ENCODE measurements at places on chromosomes 2 and 18.
A peak's percentile ranks its signal among the peaks of the same experiment; 100 is the strongest.

GRCh38 chr2:180905461-180905860 is 74.9 kb upstream of the UBE2E3 start:
- peak; percentile 72 for DNase-seq

GRCh38 chr2:180872255-180872654 is 108.2 kb upstream of the UBE2E3 start:
- DNase-seq = no peak

- DNase-seq = no peak
Observed at GRCh38 chr2:237968048-237968862, 1.4 kb downstream of the UBE2F start.

DNA sequence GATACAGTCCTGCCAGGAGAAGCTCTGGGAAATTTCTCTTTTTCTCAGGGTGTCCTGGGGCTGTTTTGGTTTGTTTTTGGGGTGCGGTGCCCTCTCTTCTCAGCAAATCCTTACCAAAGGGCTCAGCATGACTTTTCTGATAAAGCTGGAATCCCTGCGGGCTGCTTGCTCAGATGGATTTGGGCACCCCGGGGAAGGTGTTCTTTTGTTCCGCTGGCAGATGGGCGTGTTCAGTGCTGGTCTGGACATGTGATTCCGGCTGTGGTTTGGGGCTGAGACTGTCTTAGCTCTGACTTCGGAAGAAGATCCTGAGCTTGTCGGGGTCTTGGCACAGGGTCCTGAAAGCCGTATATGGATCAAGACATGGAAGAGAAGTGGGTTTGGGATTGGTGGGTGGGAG is 134.2 kb upstream of the SPRED2 start:
- peak; percentile 59 for DNase-seq

DNA sequence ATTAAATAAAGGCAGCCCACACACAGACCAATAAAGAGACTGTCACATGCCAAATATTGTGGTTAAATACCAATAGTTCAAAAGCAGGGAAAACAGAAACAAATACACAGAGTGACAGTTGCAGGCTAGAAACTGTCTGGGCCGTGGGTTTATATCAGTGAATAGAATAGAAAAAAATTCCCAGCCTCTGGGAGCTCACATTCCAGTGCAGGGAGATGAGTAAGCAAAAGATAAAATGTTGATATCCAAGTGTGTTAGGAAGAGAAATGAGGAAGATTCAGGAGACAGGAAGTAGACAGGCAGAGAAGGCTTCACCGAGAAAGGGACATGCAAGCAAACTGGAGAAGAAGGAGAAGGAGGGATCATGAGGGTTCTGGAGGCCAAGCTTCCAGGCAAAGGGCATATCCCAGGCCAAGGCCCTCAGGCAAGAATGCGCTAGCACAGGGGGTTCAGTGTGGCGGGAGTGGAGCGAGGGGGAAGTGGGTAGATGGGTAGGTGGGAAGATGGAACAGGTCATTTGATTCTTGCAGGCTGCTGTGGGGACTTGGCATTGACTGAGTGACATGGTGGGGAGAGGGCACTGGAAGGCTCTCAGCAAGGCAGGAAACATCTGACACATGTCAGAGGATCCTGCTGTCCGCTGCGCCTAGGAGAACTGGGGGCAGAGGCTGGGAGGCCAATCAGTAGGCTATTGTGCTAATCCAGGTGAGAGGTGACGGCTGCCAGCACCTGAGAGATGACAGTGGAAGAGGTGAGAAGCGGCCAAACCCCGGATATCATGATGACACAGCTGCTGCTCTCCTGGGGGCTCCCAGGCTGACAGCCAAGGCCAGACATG is 89.2 kb downstream of the ZBTB7C start:
- DNase-seq = peak; percentile 91

GRCh38 chr2:95010718-95011117 is 14.8 kb upstream of the MAL start:
- no peak for DNase-seq

- no peak for DNase-seq
Observed at GRCh38 chr2:158650646-158651357, 144.3 kb upstream of the DAPL1 start.

GRCh38 chr2:110871637-110872036 is 139.3 kb downstream of the ACOXL start:
- no peak for DNase-seq

DNA sequence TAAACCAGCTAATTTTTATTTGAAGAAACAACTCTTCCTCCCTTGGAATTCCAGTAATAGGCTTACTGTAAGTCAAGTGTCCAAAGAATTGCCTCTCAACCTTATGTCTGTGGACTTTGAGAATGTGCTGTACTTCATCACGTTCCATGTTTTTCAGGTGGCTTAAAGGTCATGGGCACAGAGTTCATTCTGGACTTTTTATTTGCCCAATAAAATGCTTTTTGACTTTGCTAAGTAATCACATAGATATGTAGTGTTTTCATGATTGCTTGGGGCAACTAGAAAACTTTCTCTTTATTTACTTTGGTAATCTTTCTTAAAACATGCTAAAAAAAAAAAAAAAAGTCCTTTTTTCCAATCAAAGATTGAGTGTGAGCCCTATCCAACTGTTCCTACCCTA is 10.4 kb upstream of the DNAH7 start:
- DNase-seq = no peak

- no peak for DNase-seq
Observed at GRCh38 chr18:28003451-28003850, 173.5 kb downstream of the CDH2 start.

DNA sequence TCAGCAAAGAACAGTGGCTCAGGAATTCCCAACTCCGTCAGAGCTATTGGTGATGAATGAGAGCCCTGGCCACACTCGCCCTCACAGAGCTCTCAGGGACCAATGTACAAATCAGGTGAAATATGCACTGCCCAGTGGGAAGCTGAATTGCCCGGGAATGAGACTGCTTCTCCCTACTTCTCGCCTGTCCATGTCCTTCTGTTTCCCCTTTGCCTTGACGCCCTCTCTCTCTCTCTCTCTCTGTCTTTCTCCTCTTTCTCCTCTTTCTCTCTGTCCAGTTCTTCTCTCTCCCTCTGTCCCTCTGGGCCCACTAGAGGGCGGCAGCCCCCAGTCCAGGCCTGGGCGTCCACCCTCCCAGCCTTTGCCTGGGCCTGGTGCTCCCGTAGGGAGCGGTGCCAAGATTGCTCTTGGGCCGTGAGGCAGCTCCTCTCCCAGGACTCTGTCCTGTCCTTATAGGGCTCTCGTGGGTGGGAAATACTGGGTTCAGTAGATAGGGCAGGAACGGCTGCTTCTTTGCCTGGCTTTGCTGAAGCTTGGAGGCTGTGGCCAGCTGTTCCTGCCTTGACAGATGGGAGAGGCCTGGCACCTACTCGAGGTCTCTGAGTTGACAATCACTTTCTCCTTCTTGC is 28.4 kb upstream of the PUM2 start:
- DNase-seq = peak; percentile 34

DNA sequence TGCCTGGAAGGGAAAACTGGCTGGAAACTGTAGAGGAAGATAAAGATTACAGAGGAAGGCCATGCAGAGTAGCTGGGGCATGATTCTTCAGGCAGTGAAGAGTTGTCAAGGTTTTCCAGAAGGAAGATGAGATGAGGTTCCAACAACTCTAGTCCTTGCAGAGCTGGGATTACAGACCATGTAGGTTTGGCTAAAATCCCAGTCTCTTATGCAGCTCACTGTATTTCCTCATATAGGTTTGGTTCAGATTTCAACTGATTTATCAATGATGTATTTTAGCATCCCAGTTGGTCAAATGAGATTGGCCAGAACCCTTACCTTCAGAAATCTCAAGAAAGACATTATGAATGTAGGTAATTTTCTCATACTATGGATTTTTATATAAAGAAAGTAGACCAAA is 16.4 kb downstream of the FAP start:
- no peak for DNase-seq

DNA sequence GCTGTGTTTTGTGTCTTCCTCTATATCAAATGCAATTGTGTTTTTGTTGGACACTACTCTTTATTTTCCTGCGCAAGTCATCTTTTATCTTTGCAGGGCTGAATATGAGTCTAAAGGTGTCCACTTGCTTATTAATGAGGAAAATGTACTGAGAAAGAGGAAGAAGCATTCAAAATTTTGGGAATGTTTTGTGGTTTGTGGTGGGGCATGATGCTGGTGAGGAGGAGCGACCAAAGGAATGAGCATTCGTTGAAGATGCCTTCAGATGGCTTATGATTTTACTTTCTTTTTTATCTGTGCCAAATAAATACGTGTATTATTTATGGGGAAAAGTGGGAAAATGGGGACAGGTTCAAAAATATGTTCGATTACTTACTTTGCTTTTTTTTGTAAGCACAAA is 63.9 kb upstream of the SMIM21 start:
- no peak for DNase-seq

DNA sequence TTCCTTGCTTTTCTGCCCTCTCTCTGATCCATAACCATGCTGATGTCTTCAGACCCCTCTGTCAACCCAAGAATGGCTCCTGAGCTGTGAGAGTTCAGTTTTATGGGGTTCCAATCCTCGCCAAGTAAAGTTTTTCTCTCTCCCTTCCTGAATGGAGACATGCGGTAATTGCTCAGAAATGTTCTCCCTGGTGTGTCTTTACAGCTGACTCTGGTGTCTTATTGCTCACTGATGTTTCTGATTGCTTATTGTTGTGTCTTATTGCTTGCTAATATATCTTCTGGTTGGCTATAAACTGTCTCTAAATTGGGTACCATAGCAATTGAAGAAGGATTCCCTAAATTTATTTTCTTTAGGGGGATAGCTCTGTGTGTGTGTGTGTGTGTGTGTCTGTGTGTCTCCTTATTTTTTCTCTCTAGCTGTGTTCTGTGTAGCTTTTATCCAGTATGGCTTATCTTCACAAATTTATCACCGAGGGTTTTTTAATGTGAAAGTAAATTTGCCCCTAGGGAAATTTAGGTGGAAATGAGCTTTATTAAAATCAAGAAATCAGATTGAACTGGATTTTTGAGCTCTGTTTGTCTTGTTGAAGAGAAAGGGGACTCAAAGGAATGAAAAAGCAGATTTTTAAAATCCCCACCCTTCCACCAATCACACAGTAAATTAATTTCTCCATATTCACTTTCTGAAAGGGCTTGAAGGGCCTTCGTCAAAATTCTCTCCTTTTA is 19.5 kb downstream of the MGAT5 start:
- no peak for DNase-seq

DNA sequence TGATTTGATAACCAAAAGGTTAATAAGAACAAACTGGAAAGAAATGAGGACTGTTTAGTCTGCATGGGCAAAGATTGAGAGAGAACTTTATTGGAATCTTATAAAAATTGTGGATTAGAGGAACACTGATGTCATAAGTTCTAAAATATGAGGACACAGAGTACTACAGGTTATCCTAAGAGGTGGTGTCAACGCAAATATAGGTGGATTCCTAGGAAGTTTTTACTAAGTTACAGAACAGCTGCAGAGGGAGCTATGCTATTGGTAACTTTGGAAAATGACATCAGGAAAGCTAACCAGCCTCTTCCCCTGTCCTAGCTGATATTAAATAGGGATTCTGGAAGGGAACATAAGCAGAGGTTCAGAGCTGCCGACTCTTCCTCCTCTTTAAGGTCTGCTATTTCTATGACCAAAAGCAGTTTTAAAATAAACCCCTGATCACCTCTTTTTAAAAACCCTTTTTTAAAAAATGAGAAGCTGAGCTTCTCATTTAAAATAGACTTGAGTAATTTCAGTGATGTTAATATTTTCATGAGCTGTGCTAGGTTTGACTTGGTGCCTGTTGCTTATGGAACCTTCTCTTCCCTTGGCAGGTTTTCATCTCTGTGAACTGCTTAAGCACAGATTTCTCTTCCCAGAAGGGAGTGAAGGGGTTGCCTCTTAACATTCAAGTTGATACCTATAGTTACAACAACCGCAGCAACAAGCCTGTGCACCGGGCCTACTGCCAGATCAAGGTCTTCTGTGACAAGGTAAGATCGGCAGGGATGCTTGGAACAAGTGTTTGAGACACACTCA is 34.2 kb downstream of the GRHL1 start:
- no peak for DNase-seq

DNA sequence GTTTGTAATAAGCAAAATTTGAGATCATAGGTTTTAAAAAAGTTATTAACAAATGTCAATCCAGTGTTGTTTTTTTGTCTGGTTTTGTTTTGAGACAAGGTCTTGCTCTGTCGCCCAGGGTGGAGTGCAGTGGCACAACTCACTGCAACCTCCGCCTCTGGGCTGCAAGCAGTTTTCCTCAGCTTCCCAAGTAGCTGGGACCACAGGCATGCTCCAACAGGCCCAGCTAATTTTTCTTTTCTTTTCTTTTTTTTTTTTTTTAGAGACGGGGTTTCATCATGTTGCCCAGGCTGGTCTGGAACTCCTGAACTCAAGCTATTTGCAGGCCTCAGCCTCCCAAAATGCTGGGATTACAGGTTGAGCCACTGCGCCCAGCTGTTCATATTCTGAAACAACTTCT is 31.3 kb downstream of the GALNT3 start:
- no peak for DNase-seq

- no peak for DNase-seq
Observed at GRCh38 chr2:190435031-190435670, 27.0 kb downstream of the MFSD6 start.

DNA sequence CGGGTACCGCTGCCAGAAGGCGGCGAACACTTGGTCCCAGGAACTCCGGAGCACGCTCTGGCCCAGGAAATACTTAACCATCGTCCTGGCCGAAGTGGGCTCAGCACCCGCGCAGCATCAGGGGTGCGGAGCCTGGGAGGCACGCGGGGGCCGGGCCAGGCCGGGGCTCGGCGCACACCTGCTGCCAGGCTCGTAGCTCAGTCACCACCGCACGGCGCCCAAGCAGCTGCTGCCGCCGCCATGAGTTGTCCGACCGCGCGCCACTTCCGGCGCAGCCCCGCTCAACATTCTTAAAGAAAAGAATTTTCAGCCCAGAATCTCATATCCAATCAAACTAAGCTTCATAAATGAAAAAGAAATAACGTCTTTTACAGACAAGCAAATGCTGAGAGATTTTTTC is 34.0 kb downstream of the MDH1 start:
- DNase-seq = no peak

GRCh38 chr2:237319887-237320286 is 94.1 kb downstream of the COL6A3 start:
- no peak for DNase-seq

GRCh38 chr18:57208047-57208446 is 61.2 kb downstream of the BOD1L2 start:
- DNase-seq = peak; percentile 27

DNA sequence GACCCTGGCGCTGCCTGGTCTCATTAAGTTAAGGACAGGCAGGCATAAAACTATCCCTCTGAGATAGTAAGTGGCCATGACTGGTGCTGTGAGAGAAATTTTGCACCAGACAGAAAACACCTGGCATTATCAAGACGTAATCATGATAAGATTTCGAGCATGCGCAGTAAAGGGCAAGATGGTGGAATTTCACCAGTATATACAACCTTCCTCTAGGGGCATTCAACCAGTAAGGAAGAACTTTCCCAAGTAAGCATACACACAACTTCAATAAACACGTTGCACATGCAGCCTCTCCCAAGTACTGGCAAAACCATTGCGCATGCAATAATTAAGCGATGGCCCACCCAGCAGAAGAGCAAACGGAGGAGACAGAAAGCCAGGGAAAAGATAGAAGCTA is 1376.4 kb upstream of the CRIM1 start:
- no peak for DNase-seq
